Activated naive CD4-positive, alpha-beta T cell treated with anti-CD3 and anti-CD28 coated beads, Interleukin-2, amount 50 U/mL, for 72 hours (primary cell): ENCODE measurements at places on chromosomes 6 and 20. TPM values are rescaled to one million over a fixed set of nuclear protein-coding genes. Genes with fewer than 3 reads are reported as not detected.

The FARS2 gene
- 29.0 TPM for total RNA-seq

The GNMT gene
- total RNA-seq, result 0.54 TPM

DNA sequence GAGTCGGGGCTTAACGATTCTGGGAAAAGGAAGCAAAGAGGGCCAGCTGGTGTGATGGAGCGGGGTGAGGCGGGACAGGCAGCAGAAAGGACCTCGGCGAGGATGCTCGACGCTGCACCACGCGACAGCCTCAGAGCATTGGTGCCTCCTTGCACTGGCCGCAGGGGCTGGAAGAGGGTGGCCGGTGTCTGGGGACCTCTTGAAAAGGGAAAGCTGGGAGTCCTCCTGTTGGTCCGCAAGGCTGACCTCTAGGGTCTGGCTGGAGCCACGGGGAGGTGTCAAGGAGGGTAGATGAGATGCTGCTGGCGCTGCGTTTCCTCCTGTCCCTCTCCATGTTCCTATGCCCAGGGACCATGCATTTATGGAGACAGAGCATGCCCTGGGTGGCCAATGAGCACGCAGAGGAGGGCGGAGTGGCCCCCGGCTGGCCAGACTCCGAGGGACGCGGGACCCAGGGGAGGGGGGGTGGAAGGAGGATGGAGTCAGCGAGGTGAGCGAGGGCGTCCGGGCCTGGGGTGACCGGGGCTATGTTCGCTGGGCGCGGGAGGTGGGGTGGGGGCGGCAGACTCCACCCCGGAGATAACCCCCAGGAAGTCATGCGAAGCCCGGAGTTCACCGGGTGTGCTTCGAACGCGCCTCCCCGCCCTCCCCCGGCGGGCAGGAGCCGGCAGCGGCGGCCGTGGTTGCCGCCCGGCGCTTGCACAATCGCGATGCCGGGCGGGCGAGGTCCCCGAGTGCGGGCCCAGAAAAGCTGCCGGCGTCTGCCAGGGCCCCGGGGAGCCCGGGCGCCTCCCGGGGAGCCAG is at the start of gene CYP24A1:
TSS of gene CYP24A1 (minus strand) at position 334 of the 804 bp plus-strand sequence. CDS start 407 bp downstream, outside the sequence.
- no peak for DNase-seq

The SIGLEC1 gene
- not detected for total RNA-seq

The CTCFL gene
- total RNA-seq, result not detected

- no peak for DNase-seq
Measured at GRCh38 chr6:125279961-125280360, 21.8 kb downstream of the HDDC2 start.

The SPATA25 gene
- total RNA-seq, result 0.64 TPM

GRCh38 chr6:140956571-140957369 is 1176.0 kb upstream of the GJE1 start:
- DNase-seq, result no peak

The SFT2D1 gene
- total RNA-seq, result 30.8 TPM

DNA sequence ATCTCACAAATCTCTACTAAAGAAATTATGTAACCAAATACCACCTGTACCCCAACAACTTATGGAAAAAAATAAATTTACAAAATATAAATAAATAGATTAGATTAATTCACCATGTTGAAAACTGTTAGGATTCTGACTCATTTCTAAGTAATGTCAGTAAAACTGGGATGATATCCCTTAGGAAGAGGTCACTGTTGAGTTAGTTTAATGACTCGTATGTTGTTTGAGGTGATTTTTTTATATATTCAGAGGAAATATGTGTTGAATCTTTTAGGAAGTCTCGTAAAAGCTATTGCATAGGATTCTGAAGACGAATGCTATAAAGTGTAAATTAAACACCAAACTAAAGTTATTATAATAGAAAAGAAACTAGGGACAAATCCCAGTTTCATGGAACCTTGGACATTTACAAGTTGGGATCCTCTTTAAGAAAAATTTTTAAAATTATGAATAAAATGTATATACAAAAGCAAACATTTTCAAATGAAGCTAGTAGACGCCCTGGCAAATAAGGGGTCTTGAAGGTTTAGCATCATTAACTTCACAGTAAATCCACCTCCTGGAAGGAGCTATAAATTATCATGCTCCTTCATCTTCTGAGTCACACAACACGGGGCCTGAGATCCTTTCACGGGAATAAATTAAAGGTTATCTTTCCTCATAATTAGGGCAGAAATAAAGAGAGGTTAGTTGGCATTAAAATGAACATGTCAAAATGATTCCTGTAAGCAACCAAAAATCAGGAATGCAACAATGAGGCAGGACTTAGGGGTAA is 37.0 kb upstream of the POU3F2 start:
- DNase-seq, result no peak

DNA sequence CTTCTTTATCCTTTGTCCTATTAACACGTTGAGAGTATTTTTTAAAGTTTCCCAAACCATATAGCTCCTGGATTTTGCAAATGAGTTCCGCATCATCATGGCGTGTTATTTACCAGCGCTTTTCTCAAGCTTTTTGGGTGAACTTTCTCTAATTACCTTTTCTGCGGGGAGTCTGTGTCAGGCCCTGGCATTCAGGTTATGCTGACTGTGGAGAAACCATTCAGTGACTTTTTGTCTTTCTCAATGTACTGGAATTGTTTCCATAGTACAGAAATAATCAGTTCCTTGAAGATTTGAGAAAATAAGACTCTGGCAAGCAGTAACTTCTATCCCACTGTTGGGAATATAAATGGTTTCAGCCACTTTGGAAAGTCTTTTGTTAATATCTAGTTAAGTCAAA is 115.3 kb downstream of the CDH26 start:
- DNase-seq, result no peak

DNA sequence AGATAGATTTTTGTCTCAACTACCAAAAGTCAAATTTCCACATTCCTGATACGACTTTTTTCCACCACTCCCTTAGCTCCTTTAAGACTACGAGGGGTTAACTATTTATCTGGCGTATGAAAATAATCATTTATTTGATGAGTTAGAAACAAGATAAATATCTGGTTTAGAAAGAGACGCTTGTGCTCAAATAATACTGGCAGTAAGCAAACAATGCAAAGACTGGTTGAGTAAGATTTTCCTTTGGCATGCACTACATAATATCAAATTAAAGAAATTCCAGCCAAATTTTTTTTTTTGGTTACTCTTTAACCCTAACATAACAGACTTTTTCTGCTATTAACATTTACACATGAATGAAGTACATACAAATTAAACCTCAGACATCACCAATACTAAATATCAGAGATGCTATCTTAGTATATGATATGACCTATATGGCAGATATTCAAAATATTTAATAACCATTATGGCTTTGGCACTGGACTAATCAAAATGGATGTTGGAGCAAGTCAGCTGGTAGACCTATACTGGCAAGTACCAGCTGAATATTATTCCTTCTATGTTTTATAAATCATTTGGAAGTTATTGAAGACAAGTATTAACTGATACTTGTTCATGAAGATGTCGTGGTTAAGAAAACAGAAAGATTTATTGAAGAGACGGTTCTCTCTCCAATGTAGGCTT is 345.3 kb downstream of the TFAP2B start:
- DNase-seq, result no peak

The CALHM5 gene
- not detected for total RNA-seq

GRCh38 chr20:5880326-5880725 is 70.0 kb downstream of the TRMT6 start:
- no peak for DNase-seq

The RIPPLY2 gene
- not detected for total RNA-seq

The KIAA0408 gene
- 4.4 TPM for total RNA-seq

GRCh38 chr6:20119485-20119884 is 92.8 kb downstream of the MBOAT1 start:
- no peak for DNase-seq

GRCh38 chr6:11076540-11076939 is 17.1 kb upstream of the SMIM13 start:
- no peak for DNase-seq

GRCh38 chr20:15921930-15922329 is 651.3 kb downstream of the KIF16B start:
- DNase-seq, result no peak

DNA sequence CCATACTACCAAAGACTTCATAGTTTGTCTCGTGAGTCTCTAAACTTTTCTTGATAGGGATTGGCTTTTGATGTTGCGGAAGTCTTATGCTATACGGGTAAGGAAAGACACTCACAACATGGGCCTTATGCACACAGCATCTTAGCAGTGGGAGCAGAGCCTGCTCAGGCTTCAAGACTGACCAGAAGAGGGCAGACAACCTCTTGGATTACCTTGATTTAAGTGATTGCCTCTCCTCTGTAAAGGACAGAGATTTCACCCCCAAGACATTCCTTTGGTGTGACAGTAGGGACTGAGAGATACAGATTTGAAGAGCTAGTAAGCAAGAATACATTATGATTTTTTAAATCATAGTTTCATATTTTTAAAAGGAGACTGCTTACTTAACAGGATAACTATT is 71.0 kb upstream of the SAMD3 start:
- no peak for DNase-seq

- no peak for DNase-seq
Measured at GRCh38 chr6:144647971-144648651, 363.0 kb downstream of the UTRN start.

GRCh38 chr6:33683051-33683571 is 28.4 kb downstream of the UQCC2 start:
- DNase-seq, result no peak
